Activated T-cell treated with anti-CD3 and anti-CD28 coated beads for 1 hour (primary cell): ENCODE measurements at places on chromosomes 11 and 22.

- no peak for DNase-seq
Observed at GRCh38 chr22:50016308-50016987, 3.9 kb upstream of the IL17REL start.

GRCh38 chr11:78453140-78453935, 35.7 kb upstream of the GAB2 start:
- no peak for DNase-seq

GRCh38 chr22:23774922-23775436, 2.3 kb downstream of the MMP11 start:
- no peak for DNase-seq

- DNase-seq = no peak
Observed at GRCh38 chr22:32532820-32533128, 58.2 kb downstream of the FBXO7 start.

- no peak for DNase-seq
Observed at GRCh38 chr11:14875163-14875562, 16.9 kb downstream of the CYP2R1 start.

- DNase-seq = no peak
Observed at GRCh38 chr11:104547996-104548661, 350.1 kb downstream of the CASP12 start.

DNA sequence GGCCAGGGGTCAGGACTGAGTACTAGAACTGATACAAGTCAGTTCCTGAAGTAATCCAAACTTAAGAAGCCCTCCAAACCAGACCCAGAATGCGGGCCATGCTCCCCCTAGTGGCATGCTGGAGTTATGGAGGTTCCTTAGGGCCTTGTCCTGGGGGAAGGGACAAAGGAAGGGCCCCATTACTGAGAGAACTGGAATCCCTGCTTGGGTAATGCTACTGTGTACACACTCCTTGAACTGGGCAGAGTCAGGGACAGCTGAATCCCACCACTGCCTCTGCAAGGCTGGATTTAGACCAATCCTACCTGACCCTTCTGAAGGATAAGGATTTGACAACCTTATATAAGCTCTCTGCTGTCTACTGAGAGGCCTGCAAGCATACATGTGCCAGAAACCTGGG, 97.3 kb upstream of the AKIP1 start:
- DNase-seq = peak; percentile 13

- no peak for DNase-seq
Observed at GRCh38 chr11:69419662-69420395, 61.6 kb upstream of the LINC01488 start.

DNA sequence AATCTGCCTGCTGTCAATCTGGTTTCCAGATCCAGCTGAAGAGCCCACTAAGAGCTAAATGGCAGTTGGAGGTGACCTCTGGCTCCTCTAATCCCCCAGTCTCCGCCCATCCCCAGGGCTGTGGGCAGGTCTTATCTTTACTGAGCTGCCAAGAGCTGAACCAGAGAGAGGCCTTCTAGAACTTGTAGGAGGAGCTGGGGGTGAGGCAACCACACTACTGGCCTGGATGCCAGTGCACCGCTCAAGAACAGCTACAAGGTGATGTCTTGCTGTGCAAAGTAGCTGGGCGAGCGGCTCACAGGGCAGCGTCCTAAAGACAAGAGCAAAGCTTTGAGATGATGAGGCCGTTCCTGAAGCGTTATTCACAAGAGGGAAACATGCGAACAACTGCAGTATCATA, 374.6 kb downstream of the CTTN start:
- no peak for DNase-seq

- DNase-seq = peak; percentile 12
Observed at GRCh38 chr11:10304495-10305261, at the start of gene ADM. TSS of gene ADM (plus strand) at chr11:10305073. CDS start at chr11:10305701, 628 bp downstream.

DNA sequence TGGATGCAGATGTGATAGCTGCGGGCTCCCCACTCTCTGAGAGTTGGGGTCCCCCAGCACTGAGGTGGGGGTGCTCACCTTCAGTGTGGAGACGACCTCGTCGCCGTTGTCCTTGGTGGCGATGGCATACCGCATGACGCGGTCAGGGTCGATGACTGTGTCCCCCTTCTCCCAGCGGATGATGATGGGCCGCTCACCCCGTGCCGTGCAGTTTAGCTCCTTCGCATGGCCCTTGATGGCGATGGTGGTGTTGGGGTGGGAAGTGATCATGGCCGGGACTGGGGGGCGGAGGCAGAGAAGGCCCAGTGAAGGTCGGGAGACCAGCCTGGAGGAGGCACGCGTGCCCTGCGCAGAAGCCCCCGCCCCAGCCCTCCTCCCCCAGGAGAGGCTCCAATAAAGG, 154.2 kb downstream of the CEP164 start:
- no peak for DNase-seq

DNA sequence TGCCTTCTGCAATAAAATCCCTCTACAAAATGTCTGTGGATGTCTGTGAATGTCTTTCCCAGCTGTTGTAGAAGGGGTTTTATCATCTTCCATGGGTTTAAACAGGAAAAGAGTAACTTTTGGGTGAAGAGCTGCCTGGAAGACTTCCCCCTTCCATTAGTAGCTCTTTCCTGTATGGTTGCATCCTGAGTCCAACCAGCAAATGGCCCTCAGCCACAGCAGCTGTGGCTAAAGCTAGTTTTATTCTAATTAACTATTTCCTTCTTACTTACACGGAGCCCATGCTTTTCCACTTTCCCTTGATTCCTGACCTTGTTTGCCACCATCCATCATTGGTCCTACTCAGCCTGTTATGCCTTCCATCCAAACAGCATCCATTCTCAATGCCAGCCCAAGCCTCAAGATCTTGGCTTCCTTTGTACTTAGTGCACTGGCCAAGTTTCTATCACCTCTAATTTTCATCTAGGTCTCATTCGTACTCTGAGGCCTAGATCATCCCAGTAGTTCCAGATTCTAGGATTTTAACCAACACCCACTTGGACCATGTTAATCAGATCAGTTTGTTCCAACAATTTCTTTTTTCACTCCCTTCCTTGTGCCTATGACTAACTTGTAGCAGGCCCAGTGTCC, 41.5 kb upstream of the CADM1 start:
- no peak for DNase-seq

GRCh38 chr22:24006207-24006913, 1.1 kb upstream of the GSTT4 start:
- no peak for DNase-seq

- DNase-seq = no peak
Observed at GRCh38 chr11:130088217-130088616, 18.5 kb downstream of the APLP2 start.

DNA sequence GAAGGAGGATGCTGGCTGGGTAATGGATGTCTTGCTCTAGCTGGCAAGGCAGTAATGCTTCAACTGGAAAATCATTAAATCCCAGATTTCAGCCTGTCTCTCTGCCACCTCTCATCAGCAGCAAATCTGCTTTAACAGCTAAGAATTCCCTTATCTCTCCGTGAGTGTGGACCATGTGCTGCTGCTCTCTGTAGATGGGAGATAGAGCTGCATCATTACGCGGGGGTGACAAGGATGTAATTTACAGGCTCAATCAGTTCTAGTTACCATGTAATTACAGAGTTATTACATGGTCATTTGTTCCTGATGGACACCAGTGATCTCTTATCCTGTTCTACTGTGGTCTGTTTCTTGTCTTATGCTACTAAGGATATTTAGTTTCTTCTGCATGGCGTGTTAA, 665.4 kb downstream of the NTM start:
- DNase-seq = no peak

GRCh38 chr11:76589964-76590950, 80.3 kb downstream of the LRRC32 start:
- DNase-seq = no peak

GRCh38 chr11:71499125-71499524, 27.9 kb upstream of the KRTAP5-7 start:
- DNase-seq = no peak

DNA sequence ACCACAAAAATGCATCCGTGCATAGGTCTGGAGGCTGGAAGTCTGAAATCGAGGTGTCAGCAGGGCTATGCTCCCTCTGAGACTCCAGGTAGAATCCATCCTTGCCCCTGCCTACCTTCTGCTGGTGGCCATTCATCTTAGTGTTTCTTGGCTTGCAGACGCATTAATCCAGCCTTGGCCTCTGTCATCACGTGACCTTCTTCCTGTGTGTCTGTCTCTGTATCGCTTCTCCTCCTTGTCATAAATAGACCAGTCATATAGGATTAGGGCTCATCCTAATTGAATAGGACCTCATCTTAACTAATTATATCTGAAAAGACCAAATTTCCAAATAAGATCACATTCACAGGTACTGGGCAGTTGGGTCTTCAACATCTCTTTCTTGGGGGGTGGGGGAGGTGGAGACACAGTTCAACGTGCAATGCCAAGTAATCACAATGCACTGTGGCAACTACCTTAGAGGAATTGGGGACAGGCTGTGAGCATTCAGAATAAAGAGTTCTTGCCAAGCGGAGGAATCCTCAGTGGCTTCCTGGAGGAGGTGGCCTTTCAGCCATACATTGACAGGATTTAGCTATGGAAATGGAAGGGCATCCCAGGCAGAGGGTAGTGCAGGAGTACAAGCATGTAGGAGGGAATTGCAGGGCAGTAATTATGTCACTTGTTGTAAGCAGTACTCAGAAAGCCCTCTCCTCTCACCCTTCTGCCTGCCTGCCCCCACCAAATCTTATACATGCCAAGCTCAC, 96.2 kb upstream of the SYT13 start:
- DNase-seq = no peak

DNA sequence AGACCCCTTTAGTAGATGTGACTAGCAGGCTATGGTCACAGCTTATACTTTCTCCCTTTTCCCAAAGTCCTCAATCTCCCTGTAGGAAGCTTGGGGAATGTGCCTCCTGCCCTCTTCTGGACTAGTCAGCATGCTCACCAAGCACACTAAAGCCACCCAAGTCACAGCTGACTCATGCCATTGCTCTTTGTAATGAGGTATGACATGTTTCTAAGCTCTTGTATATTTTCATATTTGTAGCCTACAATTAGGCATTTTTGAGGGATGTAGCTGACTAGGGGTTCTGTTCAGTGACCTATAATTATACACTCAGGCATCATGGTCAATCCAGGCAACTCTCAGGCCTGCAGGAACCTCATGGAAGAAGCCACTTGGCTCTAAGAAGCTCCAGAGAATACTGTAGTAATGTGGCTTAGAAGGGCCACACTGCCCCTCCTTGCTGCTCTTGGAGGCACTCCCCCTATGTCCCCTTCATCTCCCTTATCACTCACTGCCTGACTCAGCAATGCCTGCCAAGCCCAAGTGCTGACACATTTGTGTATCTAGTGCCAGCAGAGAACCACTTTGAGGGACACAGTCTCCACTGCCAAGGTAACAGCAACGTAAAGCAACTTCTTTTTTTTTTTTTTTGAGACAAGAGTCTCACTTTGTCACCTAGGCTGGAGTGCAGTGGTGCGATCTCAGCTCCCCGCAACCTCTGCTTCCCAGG, 86.2 kb downstream of the RPL27A start:
- DNase-seq = no peak

DNA sequence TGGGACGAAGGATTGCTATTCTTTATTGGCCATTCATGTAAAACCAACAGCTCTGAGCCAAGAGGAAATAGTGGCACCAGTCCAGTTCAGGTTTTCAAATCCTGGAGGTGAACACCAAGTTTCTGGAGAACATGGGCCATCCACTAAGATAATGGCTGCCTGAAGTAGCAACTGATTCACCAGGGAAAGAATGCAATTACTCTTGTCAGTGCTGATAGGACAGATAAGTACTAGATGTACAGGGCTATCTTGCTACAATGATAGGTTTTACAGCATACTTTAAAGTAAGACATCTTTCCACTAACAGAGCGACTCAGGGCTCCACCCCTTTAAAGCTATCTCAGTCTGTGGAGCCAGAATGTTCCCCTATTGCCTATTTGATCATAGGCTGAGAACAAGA, 36.8 kb upstream of the APOA1 start:
- no peak for DNase-seq

DNA sequence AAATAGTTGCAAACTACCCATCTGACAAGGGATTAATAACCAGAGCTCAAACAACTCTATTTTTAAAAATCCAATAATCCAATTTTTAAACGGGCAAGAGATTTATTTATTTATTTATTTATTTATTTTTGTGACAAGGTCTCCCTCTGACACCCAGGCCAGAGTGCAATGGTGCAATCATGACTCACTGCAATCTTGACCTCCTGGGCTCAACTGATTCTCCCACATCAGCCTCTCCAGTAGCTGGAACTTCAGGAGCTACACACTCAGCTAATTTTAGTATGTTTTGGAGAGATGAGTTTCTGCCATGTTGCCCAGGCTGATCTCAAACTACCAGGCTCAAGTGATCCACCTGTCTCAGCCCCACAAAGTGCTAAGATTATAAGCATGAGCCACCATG, 267.2 kb upstream of the BLID start:
- no peak for DNase-seq

DNA sequence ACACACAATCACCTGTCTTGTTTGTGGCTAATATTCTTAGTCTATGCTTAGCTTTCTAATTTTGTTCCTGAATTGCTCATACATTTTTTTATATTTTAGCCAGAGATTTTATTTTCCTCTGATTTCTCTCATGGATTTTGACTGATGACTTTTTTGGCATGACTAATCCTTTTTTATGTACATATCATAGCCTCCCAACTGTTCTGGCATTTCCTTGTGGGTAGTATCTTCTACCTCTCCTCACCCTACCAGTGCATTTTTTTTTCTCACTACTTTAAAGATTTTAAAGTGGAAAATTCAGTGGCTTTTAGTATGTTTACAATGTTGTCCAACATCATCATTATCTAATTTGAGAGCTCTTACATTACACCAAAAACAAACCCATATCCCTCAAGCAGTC, 84.4 kb upstream of the TENM4 start:
- no peak for DNase-seq

GRCh38 chr11:91047882-91048281, 825.0 kb upstream of the CHORDC1 start:
- no peak for DNase-seq

- no peak for DNase-seq
Observed at GRCh38 chr11:82719361-82720105, 14.1 kb downstream of the FAM181B start.

DNA sequence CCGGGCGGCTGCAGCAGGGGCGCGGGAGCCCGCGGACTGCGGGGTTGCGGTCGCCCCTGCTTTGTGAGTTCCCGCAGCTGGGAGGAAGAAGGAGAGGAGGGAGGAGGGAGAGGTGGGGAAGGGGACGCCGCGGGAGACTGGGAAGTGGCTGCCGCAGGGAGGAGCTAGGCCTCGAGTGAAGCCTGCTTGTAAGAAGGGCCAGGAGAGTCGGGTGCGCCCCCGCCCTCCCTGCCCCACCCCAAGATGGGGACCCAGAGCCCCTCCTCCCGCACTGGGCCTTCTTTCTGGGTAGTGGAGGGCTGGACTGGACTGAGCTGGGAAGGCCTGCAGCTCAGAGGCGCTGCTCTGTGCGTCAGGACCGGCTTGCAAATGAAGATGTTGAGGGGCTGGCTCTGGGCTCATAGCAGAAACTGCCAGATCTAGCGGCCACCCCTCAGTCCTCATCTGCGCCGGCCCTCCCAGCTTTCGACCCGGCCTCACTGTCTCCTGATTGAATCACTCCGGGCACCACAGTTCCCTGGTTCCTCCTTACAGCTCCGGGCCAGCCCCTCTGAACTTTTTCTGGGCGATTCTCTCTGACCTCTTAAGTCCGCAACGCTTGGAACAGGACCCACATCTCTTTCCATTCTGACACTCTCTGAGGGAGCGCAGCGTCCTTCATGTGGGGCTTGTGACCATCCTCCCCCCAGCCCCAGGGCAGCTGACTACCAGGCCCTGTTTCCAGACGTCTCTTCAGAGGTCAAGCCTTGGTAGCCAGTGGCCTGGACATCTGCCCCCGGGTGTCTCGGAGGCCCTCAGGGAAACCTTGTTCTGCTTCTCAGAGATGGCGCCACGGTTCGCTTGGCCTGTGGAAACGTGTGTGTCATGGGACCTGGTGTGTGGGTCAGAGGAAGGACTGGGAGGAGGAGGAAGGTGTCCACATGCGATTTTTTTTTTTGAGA, 21.9 kb downstream of the SERPINH1 start:
- no peak for DNase-seq
